ENCODE measurements at places on chromosomes 12 and 14. TPM values are rescaled to one million over a fixed set of nuclear protein-coding genes. Genes with fewer than 3 reads are reported as not detected.
A peak's percentile ranks its signal among the peaks of the same experiment; 100 is the strongest.

- DNase-seq: no peak
- H3K4me3 ChIP-seq: peak overlapping the region; percentile 92
- H3K36me3 ChIP-seq: peaks cover 7% of the 10 kb centered on the region
- peaks cover 31% of the 10 kb centered on the region for H3K4me1 ChIP-seq
- peak overlapping the region; percentile 93 for H3K27ac ChIP-seq
- peaks cover 9% of the 10 kb centered on the region for H3K27me3 ChIP-seq
Measured at GRCh38 chr12:76032043-76032981, 736 bp upstream of the PHLDA1 start.

DNA sequence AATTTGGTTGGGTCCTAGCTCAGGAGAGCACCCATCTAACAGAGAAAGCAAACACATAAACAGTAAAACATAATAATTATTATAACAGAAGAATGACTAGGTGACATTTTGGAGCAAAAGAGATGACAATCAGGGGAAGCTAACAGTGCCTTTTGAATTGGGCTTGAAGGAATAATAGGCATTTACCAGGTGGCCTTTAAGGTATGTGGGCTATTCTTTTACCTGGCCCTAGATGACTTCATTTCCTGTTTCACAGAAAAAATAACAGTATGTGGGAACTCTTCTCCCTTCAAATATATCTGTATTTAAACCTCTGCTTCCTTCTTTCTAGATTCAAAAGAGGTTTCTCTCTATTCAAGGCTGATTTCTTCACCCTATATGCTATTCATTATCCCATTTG lies 3.8 kb downstream of the IRAK4 start:
- peaks cover 27% of the 10 kb centered on the region for H3K36me3 ChIP-seq
- H3K27ac ChIP-seq: no peak overlapping the region
- no peaks in the 10 kb centered on the region for H3K27me3 ChIP-seq
- DNase-seq: no peak

- no peak overlapping the region for H3K4me3 ChIP-seq
- H3K27ac ChIP-seq: no peak overlapping the region
- peaks cover 5% of the 10 kb centered on the region for H3K36me3 ChIP-seq
- peaks cover 15% of the 10 kb centered on the region for H3K4me1 ChIP-seq
- no peak for DNase-seq
- H3K27me3 ChIP-seq: no peaks in the 10 kb centered on the region
Measured at GRCh38 chr14:59309291-59309900, 120.9 kb downstream of the DAAM1 start.

DNA sequence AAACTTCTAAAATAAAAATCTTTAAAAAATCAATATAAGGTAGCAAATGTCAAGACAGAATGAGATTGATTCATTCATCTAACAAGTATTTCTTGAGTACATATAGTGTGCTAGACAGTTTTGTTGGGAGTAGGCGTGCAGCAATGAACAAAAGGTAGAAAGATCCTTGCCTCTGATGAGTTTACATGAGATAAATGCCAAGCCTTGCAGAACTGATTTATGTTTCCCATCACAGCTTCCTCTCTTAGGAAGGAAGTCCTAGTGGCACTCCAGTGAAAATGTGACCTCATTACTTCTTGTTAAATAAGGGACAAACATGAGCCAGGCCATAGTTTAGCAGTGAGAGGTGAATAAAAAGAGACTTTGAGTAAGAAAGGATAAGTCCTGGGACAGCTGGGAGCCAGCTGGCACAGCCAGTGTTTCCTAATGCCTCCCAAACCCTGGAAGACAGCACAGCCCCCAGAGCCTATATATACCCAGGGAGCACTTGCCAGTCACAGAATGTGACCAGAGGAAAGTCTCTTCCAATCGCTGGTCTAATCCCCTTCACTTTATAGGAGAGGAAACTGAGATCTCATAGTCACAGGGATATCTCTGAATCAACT lies 4.7 kb upstream of the COCH start:
- H3K27ac ChIP-seq: no peak overlapping the region
- H3K4me3 ChIP-seq: no peak overlapping the region
- peaks cover 5% of the 10 kb centered on the region for H3K4me1 ChIP-seq
- DNase-seq: no peak
- H3K27me3 ChIP-seq: peaks cover 54% of the 10 kb centered on the region

GNB3 gene
- total RNA-seq: 3.1 TPM

GRCh38 chr14:79758985-79759384 lies 452.3 kb downstream of the DIO2 start:
- no peak overlapping the region for H3K4me3 ChIP-seq
- no peaks in the 10 kb centered on the region for H3K4me1 ChIP-seq
- DNase-seq: no peak
- H3K27me3 ChIP-seq: no peaks in the 10 kb centered on the region
- H3K27ac ChIP-seq: no peak overlapping the region

DNA sequence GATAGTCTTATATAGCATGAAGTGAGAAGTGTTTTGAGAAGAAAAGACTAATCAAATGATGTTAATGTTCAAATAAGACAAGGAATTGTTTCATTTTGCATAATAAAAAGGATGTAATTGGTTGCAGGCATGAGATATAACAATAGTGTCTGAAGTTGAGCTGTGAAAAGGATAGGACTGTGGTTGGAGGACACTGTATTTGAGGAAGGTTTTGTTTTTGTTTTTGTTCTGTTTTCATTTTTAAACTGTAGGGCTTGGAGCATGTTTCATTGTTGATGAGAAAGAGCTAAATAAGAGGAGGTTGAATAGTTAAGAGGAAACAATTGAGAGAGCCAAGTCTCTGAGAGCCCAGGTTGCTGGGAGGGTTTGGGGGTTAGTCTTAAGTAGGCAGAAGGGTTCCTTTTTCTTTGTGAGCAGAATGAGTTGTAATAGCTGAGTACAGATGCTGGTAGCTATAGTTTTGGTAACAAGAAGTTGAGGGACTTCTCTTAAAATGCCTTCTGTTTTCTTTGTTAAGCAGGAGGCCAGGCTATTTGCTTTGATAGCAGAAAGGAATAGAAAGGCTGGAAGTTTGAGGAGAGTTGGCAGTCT lies 58.4 kb downstream of the CCDC91 start:
- H3K4me3 ChIP-seq: peak overlapping the region; percentile 9
- DNase-seq: no peak
- no peaks in the 10 kb centered on the region for H3K27me3 ChIP-seq

DNA sequence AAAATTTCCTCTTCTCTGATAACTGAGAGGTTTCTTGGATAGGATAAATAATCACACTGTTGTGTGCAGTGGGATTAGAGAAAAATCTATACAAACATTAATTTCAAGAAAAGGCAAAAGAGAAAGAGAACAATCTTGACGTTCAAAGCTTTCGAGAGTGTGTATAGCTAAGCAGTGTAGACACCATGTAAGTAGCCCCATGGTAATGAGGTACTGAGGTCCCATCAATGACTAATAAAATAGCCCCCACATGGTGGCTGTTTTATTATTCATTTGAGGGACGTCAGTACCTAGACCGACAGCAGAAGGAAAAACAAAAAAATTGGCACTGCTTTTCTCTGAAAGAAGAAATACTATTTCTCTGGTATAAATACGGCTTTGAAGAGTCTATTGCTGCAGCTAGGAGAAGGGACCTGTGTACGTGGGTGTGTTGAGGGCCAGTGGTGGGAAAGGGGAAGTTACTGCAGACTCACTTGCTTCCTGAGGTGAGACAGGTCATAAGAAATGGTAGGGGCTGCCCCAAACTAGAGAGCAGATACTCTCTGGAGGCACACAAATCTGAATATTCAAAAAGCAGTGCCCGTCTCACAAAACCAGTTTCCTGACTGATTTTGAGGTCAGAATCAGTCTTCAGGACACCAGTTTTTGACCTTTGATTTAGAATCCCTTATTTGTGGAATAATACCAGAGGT lies 339.8 kb downstream of the EMP1 start:
- no peak for DNase-seq
- peaks cover 2% of the 10 kb centered on the region for H3K27me3 ChIP-seq
- no peak overlapping the region for H3K27ac ChIP-seq

C12orf75 gene
- total RNA-seq: 167 TPM
